HepG2 (cell line): ENCODE measurements at places on chromosomes 16 and 17. TPM values are rescaled to one million over a fixed set of nuclear protein-coding genes. Genes with fewer than 3 reads are reported as not detected.
A peak's percentile ranks its signal among the peaks of the same experiment; 100 is the strongest.

- DNase-seq = no peak
Measured at GRCh38 chr17:73984941-73985340, 218.5 kb upstream of the RPL38 start.

DNA sequence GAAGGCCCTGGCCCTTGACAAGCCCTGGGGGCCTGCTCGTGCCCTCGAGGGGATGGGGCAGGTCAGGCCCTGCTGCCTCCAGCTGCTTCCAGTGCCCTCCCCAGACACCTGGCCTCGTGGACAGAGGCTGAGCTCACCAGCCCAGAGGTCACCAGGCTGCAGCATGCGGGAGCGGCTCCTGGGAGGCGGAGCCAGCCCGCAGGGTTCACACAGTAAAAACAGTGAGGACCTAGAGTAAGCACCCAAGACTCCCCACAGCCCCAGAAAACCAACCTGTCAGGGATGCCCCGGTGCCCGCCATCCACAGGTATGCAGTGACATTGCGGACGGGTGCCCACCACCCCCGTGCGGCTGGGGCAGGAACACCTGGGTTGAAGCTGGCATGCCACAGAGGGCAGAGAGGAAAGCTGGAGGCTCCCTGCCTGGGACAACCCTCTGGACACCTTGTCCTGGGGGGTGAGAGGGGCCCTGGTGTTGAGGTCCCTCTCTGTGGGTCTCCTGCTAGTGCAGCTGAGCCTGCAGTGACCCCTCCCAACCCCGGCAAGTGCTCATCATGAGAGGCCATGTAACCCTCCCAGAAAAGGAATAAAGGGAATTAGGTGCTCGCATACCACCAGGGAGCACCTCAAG, 62.1 kb downstream of the LMF1 start:
- DNase-seq = no peak

- DNase-seq = no peak
Measured at GRCh38 chr16:77439106-77439505, 4.3 kb upstream of the ADAMTS18 start.

The ITGAL gene
- 1.2 TPM in 2 replicates for polyA plus RNA-seq

GRCh38 chr17:76368545-76368944, 14.8 kb upstream of the PRPSAP1 start:
- DNase-seq = no peak

- peak; percentile 19 for DNase-seq
Measured at GRCh38 chr16:79997257-79997656, 396.7 kb upstream of the MAF start.

- DNase-seq = peak; percentile 53
Measured at GRCh38 chr16:48236286-48236685, 7.8 kb upstream of the LONP2 start.

DNA sequence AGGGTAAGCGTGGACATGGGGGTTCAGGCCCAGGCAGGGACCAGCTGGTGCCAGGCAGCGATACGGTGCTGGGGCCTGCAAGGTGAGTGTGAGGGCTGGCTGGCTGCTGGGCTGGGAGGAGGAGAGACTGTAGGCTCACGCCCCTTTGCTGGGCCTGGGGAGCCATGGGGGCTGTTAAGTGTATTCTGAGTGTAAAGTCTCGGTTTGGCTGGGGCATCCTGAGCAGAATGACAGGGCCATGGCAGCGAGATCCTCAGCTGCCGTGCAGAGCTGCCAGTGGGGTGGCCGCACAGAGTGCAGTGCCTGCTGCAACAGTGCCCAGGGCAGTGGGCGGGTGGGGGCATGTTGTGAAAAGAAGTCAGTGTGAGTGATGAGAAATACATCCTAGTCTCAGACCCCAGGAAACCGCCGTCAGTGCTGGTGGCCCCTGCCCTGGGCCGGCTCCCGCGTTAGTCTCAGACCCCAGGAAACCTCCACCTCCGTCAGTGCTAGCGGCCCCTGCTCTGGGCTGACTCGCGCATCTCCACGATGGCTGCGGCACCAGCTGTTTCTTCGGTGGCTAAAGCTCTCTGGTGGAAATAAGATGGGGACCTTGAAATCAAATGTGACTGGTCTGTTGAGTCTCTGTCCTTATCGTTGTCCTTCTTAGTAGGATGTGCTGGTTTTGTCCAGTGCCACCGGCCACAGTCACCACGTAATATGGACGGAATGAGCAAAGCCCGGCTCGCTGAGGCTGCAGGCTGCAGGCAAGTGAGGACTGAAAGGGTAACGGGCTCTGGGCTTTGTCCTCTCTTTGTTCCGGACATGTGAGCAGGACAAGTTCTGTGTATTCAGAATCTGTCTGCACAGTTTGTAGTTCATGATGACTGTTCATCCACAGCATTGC, 22.9 kb downstream of the ACSF3 start:
- no peak for DNase-seq

DNA sequence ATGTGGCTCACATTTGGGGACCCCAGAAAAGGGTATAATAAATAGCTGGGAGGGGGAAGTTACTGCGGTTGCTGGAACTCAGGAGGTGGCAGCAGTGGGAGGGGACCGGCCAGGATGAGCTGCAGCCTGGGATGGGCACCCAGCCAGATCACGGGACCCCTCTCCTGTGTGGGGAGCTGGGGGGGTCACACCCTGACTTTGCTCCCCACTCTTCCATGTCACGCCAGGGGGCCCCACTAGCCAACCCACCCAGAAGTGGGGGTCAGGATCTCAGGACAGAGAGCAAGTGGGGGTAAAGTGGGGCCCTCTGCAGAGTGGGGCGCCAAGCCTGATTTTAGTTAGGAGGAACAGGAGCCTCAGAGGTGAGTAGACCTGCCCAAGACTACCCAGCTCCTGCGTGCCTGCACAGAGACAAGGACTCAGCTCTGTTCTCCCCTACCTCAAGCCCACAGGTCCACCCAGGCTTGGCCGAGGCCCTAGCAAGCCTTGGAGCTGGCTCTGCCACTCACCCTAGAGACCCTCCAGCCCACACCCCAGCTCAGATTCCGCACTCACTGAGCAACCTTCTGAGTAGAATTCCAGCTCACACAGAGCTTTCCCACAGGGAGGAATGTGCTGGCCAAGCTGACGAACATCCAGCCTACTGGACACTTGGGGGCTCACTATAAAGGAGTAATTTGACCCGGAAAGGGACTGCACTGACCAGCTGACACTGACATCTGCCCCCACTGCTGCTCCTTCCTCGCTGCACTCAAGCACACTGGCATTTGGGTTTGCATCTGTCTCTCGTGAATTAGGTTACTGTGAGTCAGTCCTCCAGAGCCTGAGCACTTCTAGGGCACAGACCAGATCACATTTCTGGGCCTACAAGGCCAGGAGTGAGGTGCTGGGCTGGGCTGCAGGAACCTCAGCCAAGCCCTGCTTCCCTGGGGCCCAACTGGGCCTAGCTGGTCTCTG, 310.1 kb downstream of the C16orf95 start:
- DNase-seq = no peak

DNA sequence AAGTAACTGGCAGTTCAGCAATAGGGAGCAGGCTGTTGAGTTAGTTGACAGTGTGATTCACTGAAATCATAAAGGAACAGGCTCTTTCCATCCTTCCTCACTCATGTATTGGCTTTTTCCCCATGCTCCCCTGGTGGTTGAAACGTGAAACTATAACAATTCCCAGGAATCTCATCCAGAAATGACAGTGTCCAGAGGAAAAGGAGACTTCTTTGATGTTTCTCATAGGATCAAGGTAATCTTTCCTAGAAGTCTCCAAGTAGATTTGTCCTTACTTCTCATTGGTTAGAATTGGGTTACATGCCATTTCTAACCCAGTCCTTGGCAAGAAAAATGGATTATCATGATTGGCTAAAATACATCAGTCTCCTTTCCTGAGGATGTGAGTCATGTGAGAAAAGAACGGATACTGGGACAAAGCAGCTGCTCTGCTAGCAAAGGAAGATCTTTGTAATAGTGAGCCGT, 14.4 kb downstream of the TTC19 start:
- DNase-seq = peak; percentile 57

The KRTAP4-9 gene
- not detected in 2 replicates for polyA plus RNA-seq

DNA sequence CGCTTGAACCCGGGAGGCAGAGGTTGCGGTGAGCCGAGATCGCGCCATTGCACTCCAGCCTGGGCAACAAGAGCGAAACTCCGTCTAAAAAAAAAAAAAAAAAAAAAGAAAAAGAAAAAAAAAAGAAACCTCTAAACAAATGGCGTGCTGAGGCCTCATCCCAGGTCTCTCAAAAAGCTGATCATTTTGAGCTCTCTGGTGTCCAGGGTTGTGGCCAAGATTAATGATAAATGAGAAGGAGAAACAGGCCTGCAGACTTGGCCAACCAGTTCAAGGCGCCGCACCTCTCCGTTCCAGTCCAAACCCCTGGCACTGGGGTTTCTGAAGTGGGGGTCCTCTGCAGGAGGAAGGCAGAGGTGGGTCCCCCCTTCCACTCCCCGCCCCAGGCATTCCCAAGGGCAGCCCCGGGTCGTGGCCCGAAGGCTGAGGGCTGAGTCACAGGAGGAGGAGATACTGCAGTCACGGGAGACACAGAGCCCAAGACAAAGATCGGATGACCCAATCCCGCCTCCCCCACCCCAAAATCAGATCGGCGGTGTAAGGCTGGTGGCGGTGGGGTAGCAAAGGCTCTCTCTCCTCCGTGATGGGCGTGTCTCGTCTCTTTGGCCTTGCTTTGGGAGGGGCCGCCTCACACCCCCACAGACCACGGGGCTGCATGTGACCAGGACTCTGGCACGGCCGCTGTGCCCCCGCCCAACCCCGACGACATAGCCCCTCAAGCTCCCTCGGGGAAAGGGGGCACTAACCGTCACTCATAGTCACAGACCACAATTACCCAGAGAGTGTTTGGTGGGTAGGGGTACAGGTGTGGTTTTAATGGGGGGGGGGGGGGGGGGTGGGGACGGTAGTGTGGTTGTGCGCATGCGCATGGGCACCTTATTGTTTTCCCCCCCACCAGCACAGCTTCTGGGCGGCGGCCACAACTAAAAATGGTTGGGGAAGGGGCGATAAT, 1.1 kb downstream of the VAT1 start:
- DNase-seq = peak; percentile 63

GRCh38 chr16:12801511-12802042, 2.1 kb downstream of the CPPED1 start:
- DNase-seq = peak; percentile 68

The GRAPL gene
- polyA plus RNA-seq = 0.62 and 0.65 TPM in 2 replicates

The CMTM2 gene
- not detected in 2 replicates for polyA plus RNA-seq

The DHODH gene
- polyA plus RNA-seq = 9.7 and 10.7 TPM in 2 replicates

DNA sequence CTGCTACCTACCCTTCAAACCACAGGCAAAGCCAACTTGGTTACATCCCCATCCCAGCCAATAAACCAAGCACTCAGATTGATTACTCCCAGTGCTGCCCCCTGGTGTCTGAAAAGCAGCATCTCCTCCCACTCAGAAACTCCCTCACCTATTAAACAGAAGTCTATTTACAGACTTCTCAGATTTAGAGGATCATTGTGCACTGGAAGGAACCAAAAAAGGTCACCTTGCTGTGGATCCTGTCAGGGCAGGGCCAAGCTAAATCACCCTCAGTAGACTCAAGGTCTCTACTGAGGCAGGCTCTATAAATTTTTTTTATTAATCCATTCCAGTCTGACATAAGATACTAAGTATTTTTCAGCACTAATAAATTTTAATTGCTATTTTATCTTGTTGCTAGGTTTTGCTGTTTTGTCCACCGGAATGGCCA, 17.6 kb downstream of the HIGD1B start:
- peak; percentile 71 for DNase-seq

- no peak for DNase-seq
Measured at GRCh38 chr17:68054296-68054900, 18.9 kb downstream of the KPNA2 start.

- DNase-seq = no peak
Measured at GRCh38 chr17:49108318-49108717, 24.3 kb upstream of the B4GALNT2 start.

DNA sequence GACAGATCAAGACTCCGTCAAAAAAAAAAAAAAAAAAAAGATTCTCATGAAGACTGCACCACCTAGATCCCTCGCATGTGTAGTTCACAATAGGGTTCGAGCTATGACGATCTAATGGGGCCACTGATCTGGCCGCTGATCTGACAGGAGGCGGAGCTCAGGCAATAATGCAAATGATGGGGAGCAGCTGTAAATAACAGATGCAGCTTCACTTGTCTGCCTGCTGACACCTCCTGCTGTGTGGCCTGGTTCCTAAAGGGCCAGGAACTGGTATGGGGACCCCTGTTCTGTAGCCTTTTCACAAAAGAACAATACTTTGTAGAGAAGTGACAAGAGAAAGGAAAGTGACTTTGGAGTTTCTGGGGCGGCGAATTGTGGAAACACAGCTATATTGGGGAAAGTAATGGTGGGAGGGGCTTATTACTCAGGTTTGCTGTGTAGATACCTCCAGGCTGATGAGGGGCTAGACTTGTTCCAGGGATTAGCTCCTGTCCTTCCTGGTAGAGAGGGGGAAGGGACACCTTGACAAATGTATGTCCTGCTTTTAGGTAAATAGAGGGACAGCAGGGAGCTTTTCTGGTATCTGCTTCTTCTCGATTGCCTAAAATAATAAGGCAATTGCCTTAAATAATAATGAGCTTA, 57.1 kb downstream of the HAPSTR1 start:
- no peak for DNase-seq
